ENCODE measurements at places on chromosomes 3 and 15.

DNA sequence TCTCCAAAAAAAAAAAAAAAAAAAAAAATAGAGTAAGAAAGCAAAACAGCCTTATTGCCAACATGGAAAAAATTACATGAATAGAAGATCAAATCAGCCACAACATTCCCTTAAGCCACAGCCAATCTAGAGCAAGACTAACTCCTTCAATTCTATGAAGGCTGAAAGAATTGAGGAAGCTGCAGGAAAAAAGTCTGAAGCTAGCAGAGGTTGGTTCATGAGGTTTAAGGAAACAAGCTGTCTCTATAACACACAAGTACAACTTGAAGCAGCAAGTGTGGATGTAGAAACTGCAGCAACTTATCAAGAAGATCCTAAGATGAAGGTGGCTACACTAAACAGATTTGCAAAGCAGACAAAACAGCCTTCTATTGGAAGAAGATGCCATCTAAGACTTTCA is 9.3 kb downstream of the PARL start:
- H3K36me3 ChIP-seq, result no peaks in the 10 kb centered on the region
- no peak for DNase-seq
- H3K4me1 ChIP-seq, result no peaks in the 10 kb centered on the region
- H3K27ac ChIP-seq, result no peak overlapping the region
- no peaks in the 10 kb centered on the region for H3K27me3 ChIP-seq

DNA sequence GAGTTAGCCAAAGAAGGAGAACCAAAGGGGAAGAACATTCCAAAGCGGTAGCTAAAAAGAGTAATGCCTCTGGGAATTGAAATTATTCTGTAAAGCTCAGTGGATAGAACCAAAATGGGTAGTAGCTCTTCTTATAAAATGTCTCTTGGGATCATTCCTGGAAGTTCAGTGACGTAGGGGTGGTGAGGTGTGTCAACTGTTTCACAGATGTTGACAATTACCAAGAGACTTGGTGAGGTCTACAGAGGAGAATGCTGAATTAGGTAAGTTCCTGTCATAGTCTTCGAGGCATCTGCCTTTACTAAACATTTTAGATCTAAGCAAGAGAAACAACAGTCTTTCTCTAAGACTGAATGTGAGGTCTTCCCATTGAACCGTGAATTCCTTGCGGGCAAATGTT is 67.8 kb downstream of the TPRG1 start:
- no peak overlapping the region for H3K27ac ChIP-seq
- no peaks in the 10 kb centered on the region for H3K4me1 ChIP-seq
- no peak overlapping the region for H3K4me3 ChIP-seq
- DNase-seq, result no peak

DNA sequence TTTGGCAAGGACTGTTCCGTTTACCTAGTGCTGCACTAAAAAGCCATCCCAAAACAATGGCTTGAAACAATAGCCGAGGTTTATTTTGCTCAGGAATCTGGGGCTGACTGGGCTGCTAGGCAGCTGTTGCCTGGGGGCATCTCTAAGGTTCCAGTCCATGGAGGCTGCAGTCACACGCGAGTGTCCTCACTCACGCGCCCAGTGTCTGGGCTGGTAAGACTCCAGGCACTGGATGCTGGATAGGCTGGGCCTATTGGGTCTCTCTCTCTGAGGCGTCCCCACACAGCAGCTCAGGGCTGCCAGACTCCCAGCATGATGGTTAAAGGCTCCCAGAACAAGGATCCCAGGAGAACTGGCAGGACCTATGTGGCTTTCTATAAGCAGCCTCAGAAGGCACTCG is 34.2 kb downstream of the ALS2CL start:
- no peak overlapping the region for H3K4me3 ChIP-seq
- no peaks in the 10 kb centered on the region for H3K4me1 ChIP-seq
- no peaks in the 10 kb centered on the region for H3K27me3 ChIP-seq
- DNase-seq, result no peak
- H3K36me3 ChIP-seq, result no peaks in the 10 kb centered on the region
- no peak overlapping the region for H3K27ac ChIP-seq

DNA sequence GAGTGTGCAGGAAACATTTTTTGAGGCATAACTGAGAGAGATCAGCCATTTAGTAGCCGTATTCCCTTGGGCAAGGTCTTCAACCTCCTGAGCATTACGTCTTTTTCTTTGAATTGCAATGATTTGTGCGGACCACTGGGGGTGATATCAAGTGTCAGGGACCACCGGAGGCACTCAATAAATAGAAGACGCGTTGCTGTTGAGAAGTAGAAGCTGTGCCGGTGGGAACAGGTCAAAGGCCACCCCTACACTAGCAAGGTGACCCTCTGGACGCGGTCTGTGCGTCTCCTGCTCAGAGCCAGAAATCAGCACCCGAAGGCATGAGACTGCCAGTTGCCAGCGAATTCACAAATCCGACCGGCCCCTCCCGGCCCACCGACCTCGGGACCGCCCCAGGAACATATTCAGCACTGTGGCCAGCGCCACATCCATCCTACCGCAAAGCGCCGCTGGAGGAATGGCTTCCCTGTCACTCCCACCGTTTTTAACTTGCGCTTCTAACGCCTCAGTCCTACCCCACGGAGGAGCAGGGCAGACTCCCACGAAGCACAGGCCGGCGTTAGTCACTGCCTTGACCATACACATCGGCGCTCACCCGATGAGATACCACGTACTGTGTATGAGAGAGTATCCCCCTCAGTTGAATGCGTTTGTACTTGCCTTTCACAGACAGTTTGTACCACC is 1.4 kb upstream of the GHSR start:
- H3K36me3 ChIP-seq, result no peaks in the 10 kb centered on the region
- H3K4me1 ChIP-seq, result no peaks in the 10 kb centered on the region
- DNase-seq, result no peak
- H3K27ac ChIP-seq, result no peak overlapping the region
- peaks cover 75% of the 10 kb centered on the region for H3K27me3 ChIP-seq

GRCh38 chr3:125512135-125512920 is 7.7 kb downstream of the SNX4 start:
- DNase-seq, result no peak
- H3K36me3 ChIP-seq, result no peaks in the 10 kb centered on the region
- H3K27ac ChIP-seq, result peak overlapping the region; percentile 29

GRCh38 chr3:112539825-112540650 is 21.7 kb downstream of the ATG3 start:
- no peak overlapping the region for H3K4me3 ChIP-seq
- no peaks in the 10 kb centered on the region for H3K36me3 ChIP-seq
- H3K4me1 ChIP-seq, result no peaks in the 10 kb centered on the region
- no peak for DNase-seq
- H3K27me3 ChIP-seq, result no peaks in the 10 kb centered on the region
- no peak overlapping the region for H3K27ac ChIP-seq

GRCh38 chr15:60530168-60530567 is 51.2 kb upstream of the ICE2 start:
- H3K27ac ChIP-seq, result no peak overlapping the region
- H3K4me3 ChIP-seq, result no peak overlapping the region

GRCh38 chr3:4830586-4830914 is 148.7 kb upstream of the BHLHE40 start:
- H3K27ac ChIP-seq, result peak overlapping the region; percentile 64
- peaks cover 40% of the 10 kb centered on the region for H3K4me1 ChIP-seq
- no peaks in the 10 kb centered on the region for H3K36me3 ChIP-seq
- no peak for DNase-seq
- H3K27me3 ChIP-seq, result no peaks in the 10 kb centered on the region

GRCh38 chr3:138902171-138902570 is 44.8 kb downstream of the FOXL2 start:
- H3K36me3 ChIP-seq, result no peaks in the 10 kb centered on the region
- DNase-seq, result no peak

GRCh38 chr3:54563501-54564200 is 364.2 kb downstream of the LRTM1 start:
- H3K36me3 ChIP-seq, result no peaks in the 10 kb centered on the region
- no peaks in the 10 kb centered on the region for H3K27me3 ChIP-seq
- H3K4me3 ChIP-seq, result no peak overlapping the region
- no peaks in the 10 kb centered on the region for H3K4me1 ChIP-seq
- DNase-seq, result no peak

GRCh38 chr15:65192016-65192415 is 6.9 kb upstream of the CLPX start:
- no peak overlapping the region for H3K4me3 ChIP-seq
- H3K27ac ChIP-seq, result no peak overlapping the region
- H3K4me1 ChIP-seq, result peaks cover 6% of the 10 kb centered on the region
- no peak for DNase-seq

- H3K36me3 ChIP-seq, result no peaks in the 10 kb centered on the region
- H3K4me3 ChIP-seq, result no peak overlapping the region
- no peak for DNase-seq
- no peaks in the 10 kb centered on the region for H3K4me1 ChIP-seq
Observed at GRCh38 chr15:26883466-26883865, 16.6 kb downstream of the GABRA5 start.

GRCh38 chr3:42451546-42452230 is 41.3 kb upstream of the LYZL4 start:
- DNase-seq, result no peak
- H3K4me1 ChIP-seq, result no peaks in the 10 kb centered on the region
- H3K27ac ChIP-seq, result peak overlapping the region; percentile 19
- no peaks in the 10 kb centered on the region for H3K36me3 ChIP-seq
- no peak overlapping the region for H3K4me3 ChIP-seq

DNA sequence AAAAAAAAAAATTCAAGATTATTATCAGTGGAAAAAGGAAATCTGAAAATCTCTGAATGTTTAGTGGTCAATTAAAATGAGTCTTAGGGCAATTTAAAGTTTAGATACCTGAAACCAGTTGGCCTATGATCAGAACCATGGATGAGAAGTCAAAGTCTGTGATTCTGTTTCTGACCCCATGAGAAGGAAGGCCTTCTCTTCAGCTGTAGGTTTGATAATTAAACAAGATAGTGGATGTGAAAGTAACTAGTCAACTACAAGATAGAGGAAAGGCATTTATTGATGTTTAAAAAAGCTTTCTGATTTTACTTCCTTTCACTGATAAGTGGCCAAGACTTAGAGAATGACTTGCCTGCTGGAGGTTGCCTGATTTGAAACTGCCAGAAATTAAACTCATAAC is 8.7 kb downstream of the PLS1 start:
- H3K4me3 ChIP-seq, result no peak overlapping the region
- H3K27ac ChIP-seq, result peak overlapping the region; percentile 87
- peaks cover 14% of the 10 kb centered on the region for H3K4me1 ChIP-seq
- H3K27me3 ChIP-seq, result no peaks in the 10 kb centered on the region
- H3K36me3 ChIP-seq, result no peaks in the 10 kb centered on the region
- no peak for DNase-seq

- no peaks in the 10 kb centered on the region for H3K4me1 ChIP-seq
- H3K27me3 ChIP-seq, result no peaks in the 10 kb centered on the region
- no peak for DNase-seq
- H3K4me3 ChIP-seq, result no peak overlapping the region
- H3K36me3 ChIP-seq, result no peaks in the 10 kb centered on the region
- no peak overlapping the region for H3K27ac ChIP-seq
Observed at GRCh38 chr15:29792426-29793159, 29.7 kb downstream of the TJP1 start.

DNA sequence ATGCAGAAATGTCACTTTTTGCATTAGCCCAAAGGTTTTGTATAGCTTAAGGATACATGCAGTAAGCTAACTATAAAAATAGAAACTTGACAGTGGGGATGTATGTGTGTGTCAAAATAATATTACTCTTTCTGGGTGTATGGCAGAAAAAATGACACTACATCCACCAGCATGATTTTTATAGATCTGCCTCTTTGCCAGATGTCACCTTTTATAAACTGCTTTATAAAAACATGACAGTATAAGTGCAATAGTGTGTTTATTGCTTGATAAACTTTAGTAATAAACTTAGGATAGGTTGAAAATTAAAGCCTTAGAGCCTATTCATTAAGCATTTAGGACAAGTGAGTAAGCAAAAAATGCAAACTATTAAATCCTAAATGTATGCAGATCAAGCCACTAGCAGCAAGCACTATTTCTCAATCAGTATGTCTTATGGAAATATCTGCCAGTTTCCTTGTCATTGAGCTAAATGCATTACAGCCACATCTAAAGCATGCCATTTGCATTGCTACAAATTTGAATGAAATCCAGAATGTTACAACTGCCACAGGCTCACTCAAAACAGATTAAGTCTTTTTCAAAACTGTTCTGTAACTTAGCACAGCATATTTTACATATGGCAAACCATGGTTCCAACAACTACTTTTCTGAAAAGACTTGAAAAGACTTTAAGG is 935.0 kb downstream of the FHIT start:
- H3K27me3 ChIP-seq, result no peaks in the 10 kb centered on the region
- H3K27ac ChIP-seq, result no peak overlapping the region
- H3K4me1 ChIP-seq, result no peaks in the 10 kb centered on the region

DNA sequence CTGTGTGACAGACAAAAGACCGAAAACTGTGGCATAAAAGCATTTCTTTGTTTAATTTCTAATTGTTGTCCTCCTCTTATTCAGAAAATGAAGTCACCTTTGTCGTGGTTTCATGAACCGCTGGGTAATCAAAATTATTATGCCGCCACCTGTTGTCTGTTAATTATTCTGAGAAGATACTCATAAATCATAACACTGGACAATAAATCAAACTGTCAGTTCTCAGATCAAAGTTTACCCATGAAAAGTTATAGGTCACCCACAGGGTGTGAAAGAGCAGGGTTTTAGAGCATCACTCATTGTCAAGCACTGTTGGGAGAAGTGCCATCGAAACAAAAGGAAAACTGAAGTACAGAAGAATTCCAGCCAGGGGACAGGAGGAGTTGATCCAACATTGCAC is 474.3 kb downstream of the NR2F2 start:
- H3K27me3 ChIP-seq, result no peaks in the 10 kb centered on the region
- H3K27ac ChIP-seq, result no peak overlapping the region

DNA sequence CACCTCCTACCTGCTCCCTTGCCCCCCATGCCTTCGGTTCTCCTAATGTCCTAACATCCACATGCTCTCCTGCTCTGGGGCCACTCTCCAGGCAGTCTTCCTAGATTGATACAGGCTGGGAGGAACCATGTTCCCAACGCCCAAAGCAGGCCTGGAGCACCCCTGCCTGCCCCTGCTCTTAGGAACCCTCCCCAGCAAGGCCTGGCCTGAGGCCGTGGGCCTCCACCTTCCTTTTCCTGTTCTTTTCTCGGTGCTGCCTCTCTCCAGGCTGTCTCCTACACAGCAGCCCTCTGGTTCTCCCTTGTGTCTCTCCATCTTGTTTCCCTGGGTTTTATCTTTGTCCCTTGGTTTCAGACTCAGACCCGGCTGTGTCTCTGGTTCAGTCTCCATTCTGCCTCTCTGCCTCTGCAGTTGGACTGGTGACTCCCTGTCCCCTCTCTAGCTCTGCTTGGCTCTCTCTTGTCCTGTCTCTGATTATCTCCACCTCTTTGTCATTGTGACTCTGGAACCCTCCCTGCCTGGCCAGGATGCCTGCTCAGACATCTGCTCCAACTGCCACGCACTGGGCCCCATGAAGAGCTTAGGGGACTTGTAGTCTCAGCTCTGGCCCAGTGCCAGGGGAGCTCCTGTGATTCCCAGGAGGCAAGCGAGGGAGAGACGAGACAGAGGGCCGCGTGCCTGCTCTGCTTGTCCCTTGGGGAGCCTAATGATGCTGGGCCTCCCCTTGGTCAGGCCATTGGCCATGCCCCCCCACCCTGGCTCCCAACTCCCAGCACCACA is 26.0 kb upstream of the RPL29 start:
- peak overlapping the region; percentile 30 for H3K27ac ChIP-seq
- no peaks in the 10 kb centered on the region for H3K27me3 ChIP-seq
- no peak for DNase-seq
- H3K4me3 ChIP-seq, result no peak overlapping the region
- no peaks in the 10 kb centered on the region for H3K36me3 ChIP-seq
- no peaks in the 10 kb centered on the region for H3K4me1 ChIP-seq

All from transverse colon (tissue), 4 donors.